ENCODE measurements at places on chromosomes 13 and 19.

DNA sequence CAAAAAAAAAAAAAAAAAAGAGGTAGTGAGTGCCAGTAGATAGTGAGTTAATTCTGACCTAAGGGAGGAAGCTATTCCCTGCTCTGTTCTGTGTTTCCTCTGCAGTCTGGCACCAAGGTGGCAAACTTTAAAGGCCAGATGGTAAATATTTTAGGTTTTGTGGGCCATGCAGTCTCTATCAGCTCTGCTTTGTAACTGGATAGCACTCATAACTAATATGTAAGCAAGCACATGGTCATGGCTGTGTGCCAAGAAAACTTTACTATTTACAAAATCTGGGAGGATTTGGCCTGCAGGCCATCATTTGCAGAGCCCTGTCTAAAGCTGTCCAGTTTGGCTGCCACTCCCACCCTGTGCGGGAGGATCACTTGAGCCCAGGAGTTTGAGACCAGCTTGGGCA is 4.3 kb downstream of the PIN1 start:
- DNase-seq = no peak

DNA sequence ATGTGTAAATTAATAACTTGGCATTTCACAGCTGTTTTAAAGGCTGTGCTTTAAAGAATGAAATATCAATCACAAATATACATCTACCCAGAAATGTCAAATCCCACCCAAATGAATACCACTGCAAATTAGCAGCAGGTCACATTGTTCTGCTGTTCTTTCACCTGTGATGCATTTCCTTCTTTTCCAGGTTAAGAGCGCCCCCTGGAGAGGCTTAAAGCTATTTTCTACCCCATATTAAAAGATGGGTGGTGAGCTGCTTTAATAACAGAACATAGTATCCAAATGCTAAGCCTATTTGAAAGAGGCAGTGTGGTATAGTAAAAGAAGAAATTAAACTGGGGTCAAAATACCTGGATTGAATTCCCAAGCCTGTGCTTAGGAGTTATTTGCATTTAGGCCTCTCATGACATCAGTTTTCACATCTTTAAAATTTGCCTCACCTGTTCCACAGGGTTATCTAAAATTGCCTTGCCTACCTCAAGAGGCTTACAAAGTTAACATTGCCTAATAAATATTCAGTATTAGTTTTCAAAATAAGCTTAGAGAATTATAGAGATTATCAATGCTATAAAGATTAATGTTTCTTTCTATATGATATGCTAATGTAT is 396.9 kb upstream of the SLITRK5 start:
- DNase-seq = no peak

- no peak for DNase-seq
Measured at GRCh38 chr13:37144661-37145060, 39.2 kb upstream of the CSNK1A1L start.

DNA sequence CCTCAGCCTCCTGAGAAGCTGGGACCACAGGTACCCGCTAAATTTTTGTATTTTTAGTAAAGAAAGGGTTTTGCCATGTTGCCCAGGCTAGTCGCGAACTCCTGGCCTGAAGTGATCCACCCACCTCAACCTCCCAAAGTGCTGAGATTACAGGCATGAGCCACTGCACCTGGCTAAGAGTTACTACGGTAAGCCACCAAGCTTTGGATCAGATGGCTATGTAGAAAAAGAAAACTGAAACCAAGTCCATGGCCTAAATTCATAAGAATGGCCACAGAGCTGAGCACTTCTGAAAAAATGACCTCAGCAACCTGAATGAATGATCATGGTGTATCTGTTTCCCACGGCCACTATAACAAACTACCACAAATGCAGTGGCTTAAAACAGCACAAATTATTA is 9.4 kb downstream of the OPA3 start:
- no peak for DNase-seq

- DNase-seq = no peak
Measured at GRCh38 chr13:19668778-19669177, 35.3 kb downstream of the MPHOSPH8 start.
